ENCODE measurements at places on chromosomes 3 and 15. TPM values are rescaled to one million over a fixed set of nuclear protein-coding genes. Genes with fewer than 3 reads are reported as not detected.

AGBL1 gene
- 0.05 TPM for total RNA-seq

GNB4 gene
- 36.7 TPM for total RNA-seq

CILP gene
- total RNA-seq = 0.14 TPM

GRCh38 chr3:74445541-74445940 lies 168.9 kb downstream of the CNTN3 start:
- DNase-seq = no peak

DNA sequence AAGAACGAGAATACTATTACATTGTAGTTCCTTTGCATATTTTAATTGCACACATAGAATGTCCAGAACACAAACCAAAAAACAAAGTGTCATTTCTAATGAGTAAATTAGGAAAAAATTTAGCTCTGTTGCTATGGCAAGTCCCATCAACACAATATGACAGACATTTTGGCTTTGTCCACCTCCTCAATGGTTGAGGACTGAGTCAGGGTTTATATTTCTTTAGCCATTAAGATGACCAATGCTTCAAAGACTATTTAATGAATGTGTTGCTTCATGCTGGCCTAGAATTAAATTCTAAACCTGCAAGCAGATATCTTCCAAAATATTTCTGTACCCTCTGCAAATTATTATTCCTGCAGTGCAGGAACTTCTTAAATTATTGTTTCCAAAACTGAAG lies 719.2 kb downstream of the NTRK3 start:
- no peak for DNase-seq

DNA sequence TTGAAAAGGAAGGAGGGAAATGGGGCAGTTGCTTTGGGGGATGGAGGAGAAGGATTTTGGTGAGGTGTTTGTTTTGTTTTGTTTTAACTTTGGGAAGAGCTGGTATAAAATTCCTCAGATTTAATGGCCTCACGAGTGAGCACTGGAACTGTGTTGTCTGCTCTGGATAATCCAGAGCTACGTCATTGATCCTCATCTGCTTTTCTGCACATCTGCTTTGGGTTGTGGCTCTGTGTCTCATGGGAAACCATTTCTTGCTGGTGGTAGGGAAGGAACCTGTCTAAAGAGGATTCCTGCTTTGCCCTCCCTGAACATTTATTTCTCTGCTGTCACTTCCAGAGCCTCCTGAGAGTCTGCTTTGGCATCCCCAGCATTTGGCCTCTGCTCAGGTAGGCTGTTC lies 3.1 kb downstream of the SNRK start:
- no peak for DNase-seq

DNA sequence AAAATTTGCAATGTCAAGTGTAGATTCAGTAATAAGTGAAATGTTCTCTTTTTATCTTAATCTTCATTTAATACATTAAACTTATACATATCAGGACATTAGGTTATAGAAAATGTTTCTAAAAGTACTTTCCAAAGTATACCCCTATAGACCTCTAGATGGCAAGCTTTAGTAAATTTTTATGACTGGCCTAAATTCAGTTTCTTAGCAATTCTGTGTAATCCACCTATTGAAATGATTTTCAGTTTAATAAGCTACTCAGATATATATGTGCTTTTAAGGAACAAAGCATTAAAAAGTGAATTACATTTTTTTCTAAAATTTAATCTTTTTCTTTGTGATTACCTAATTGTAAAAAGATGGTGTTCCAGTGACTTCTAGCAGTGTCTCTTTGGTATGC lies 342.2 kb downstream of the GBE1 start:
- DNase-seq = no peak

- DNase-seq = no peak
Observed at GRCh38 chr3:69499422-69499821, 113.5 kb upstream of the FRMD4B start.

Data from neural crest cell (in vitro differentiated cells).